Activated naive CD4-positive, alpha-beta T cell treated with anti-CD3 and anti-CD28 coated beads for 36 hours (primary cell): ENCODE measurements at places on chromosomes 2 and 18. TPM values are rescaled to one million over a fixed set of nuclear protein-coding genes. Genes with fewer than 3 reads are reported as not detected.

Gene GPR17
- total RNA-seq: not detected

Gene UGT1A8
- total RNA-seq: not detected

Gene HTR2B
- total RNA-seq: not detected

Gene NEUROD1
- not detected for total RNA-seq
